ENCODE measurements at places on chromosomes 5 and 9.

DNA sequence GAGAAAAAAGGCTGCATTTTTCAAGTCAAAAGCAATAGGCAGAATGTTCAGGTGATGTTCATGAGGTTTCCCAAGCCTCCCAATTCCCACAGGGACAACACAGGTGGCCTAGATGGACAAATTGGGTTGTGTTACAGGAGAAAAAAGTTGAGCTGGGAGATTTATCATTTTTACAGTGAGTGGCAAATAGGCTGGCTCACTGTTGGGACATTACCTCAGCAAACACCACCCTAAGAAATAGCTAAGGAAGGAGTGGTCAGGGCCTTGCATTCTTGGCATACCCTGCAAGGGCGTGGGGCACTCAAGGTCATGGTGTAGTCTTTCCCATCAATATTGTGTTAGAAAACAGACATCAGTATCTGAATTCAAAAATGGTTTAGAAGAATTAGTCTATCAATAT lies 23.3 kb upstream of the CPLANE1 start:
- no peak for DNase-seq

- DNase-seq = no peak
These were observed 13.6 kb downstream of the SLF1 start for GRCh38 chr5:94632024-94632423.

DNA sequence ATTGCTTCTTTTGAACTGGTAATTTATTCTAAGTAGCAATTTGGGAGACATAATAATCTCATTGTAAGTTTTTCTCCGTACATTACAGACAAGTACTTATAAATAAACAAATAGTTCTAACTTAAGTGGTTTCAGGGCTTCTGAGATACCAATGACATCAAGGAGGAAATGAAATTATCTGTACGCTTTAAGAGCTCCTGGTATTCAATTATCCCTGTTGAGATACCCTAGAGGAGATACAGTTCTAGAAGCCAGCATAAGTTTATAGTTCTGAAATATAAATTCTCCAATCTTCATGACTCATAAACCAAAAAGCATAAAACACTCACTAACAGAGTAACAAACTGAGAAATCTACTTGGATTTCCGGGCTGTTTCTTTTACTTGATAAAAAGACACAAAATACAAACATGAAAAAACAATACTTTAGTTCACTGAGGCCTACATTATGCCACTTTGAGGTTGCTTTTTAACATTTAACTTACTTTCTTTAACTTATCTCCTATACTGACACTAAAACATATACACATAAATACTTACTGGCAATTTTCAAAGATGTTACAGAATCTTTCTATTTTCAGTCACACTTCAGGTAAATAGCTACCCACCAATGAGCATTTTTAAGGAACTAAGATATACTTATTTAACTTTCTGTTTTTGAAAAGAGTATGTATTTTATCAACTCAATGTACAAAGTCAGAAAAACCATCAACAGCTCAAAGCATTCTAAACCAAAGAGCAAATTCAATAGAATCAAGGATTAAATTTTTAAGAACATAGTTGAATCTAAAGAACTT lies 7.5 kb downstream of the DCTN4 start:
- no peak for DNase-seq

- DNase-seq = no peak
These were observed 989.6 kb upstream of the ARRDC3 start for GRCh38 chr5:92372766-92373165.

- no peak for DNase-seq
These were observed 198.9 kb downstream of the LURAP1L start for GRCh38 chr9:12973710-12974109.

Measured in type B pancreatic cell (in vitro differentiated cells).